ENCODE measurements at places on chromosomes 3 and 15. TPM values are rescaled to one million over a fixed set of nuclear protein-coding genes. Genes with fewer than 3 reads are reported as not detected.

PROS1 gene
- total RNA-seq, result 19.2 TPM

CPNE4 gene
- not detected for total RNA-seq

SLCO2A1 gene
- total RNA-seq, result under 0.01 TPM

SEMA3B gene
- 31.8 TPM for total RNA-seq

FETUB gene
- not detected for total RNA-seq

ADAMTS7 gene
- 3.8 TPM for total RNA-seq

TEX55 gene
- not detected for total RNA-seq

UPK1B gene
- under 0.01 TPM for total RNA-seq

ROPN1 gene
- not detected for total RNA-seq

RHCG gene
- total RNA-seq, result 0.14 TPM

CP gene
- 1.1 TPM for total RNA-seq

GABRR3 gene
- total RNA-seq, result 0.09 TPM

LRRC3B gene
- total RNA-seq, result not detected

GOLGA8K gene
- 0.09 TPM for total RNA-seq

CSNK1G1 gene
- 20.6 TPM for total RNA-seq

ABHD14A gene
- 8.7 TPM for total RNA-seq

PLAAT1 gene
- not detected for total RNA-seq

CDC25A gene
- total RNA-seq, result 1.3 TPM

SEMA5B gene
- not detected for total RNA-seq

CLSTN2 gene
- total RNA-seq, result 0.14 TPM

TAMM41 gene
- total RNA-seq, result 5.0 TPM

PLSCR2 gene
- total RNA-seq, result not detected

RTP1 gene
- not detected for total RNA-seq

APOD gene
- total RNA-seq, result 0.43 TPM

ZCWPW2 gene
- 0.74 TPM for total RNA-seq

GOLGA6C gene
- not detected for total RNA-seq

TM4SF18 gene
- 0.92 TPM for total RNA-seq

AGBL1 gene
- not detected for total RNA-seq

GNAT1 gene
- total RNA-seq, result not detected

CLDN1 gene
- 0.18 TPM for total RNA-seq

DNAH12 gene
- total RNA-seq, result under 0.01 TPM

CORO2B gene
- total RNA-seq, result 5.3 TPM

CADPS gene
- 26.5 TPM for total RNA-seq

CMSS1 gene
- total RNA-seq, result 8.5 TPM
